Stimulated activated CD4-positive, alpha-beta T cell treated with anti-CD3 and anti-CD28 coated beads, Interleukin-4, amount 100 ng/mL, for 1 hour (primary cell): ENCODE measurements at places on chromosomes 5 and 9.
A peak's percentile ranks its signal among the peaks of the same experiment; 100 is the strongest.

DNA sequence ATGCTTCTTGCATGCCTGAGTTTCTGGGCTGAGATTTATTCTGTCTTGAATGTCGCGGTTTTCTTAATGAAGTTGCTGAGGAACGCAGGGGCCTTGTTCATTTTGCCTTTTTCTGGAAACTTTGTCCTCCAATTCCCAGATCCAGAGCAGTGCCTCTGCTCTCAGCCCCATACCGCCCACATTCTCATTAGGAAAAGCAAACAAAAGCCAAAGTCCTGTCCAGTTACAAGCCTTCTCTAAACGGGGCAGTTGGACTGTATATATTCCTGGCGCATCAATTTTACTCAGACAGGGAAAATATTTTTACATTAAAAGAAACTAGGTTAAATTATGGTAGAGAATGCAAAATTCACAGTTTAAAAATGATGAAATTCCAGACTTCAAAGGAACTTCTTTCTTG lies 1.2 kb upstream of the PSAT1 start:
- no peak for DNase-seq

DNA sequence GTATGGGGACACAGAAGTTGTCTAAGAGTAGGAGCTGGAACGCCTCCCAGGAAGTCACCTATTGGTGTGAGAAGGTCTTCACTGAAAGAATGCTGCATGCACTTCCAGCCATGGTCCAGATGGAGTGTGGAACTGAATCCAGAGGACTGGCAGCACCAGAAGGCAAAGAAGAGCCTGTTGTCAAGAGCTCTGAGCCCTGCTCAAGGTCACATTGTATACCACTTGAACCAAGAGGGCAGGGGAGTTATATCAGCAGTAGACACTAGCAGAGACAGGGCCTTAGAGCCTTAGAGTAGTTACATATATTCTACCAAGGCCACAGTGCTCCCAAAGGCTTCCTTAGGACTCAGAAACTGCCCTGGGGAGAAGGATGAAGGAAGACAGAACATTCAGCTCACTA lies 130.8 kb upstream of the POC5 start:
- DNase-seq: no peak

GRCh38 chr9:71209890-71210289 lies 88.5 kb upstream of the TRPM3 start:
- DNase-seq: no peak

DNA sequence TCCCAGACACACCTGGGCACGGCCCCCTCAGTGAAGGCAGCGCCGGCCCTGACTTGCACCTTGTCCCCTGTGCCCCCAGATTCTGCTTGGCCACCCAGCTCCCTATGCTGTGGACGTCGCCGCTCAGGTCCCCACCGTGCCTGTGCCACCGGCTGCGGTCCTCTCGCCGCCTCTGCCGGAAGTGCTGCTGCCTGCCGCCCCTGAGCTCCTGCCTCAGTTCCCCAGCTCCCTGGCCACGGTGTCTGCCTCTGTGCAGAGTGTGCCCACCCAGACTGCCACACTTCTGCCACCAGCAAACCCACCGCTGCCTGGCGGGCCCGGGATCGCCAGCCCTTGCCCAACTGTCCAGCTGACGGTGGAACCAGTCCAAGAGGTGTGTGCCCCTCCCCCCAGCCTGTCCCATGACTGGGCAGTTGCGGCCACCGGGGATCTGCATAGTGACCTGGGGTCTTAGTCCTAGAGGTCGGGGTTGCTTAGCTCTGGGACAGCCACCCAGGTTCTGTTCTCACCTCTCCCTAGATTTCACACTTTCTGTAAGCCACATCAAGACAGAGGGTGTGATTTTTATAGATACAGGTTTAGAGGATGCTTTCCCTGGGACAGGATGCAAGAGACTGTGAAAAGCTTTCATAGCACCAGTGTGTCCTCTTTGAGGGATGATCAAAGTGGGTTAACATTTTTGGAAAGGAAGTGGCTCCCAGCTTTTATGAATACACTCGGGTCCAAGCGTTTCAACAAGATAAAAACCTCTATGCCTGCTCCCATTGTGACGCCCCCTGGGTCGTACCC lies 78.0 kb downstream of the WNK2 start:
- DNase-seq: no peak

- no peak for DNase-seq
These were observed 42.1 kb downstream of the SLC46A2 start for GRCh38 chr9:112848316-112849151.

DNA sequence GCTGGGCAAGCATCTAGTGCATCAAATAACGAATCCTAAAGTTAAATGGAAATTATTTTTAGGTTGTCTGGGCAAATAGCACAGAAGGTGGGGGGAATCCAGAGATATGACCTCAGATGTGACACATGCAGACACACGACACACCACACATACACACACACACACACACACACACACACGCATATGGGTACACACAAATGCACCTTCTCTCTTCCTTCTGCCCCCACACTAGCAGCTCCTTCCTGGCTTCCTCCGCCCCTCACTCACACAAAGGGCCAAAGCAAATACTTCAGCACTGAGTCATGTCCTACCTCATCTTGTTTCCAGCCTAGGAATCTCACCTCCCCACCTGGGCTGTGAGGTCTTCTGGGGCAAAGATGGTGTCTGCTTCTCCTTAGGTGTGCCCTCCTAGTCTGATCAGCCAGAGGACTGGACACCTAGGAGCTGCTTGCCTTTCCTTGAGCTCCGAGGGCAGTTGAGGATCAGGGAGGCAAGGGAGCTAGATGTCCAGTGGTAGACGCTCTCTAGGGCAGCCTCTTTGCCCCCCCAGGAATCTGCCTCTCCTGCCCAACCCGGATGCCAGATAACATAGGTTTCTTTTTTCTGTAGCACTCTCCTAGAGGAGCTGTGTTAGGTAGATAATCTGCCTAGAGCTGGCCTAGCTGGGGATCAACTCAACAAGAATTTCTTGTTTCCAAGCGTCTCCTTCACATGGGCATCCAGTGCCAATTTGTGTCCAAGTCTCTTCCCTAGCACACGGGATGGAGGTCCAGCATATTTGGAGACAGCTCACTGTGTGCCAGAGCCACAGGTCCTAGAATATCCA lies 14.3 kb upstream of the JADE2 start:
- DNase-seq: peak; percentile 65
